ENCODE measurements at places on chromosomes 4 and X.

DNA sequence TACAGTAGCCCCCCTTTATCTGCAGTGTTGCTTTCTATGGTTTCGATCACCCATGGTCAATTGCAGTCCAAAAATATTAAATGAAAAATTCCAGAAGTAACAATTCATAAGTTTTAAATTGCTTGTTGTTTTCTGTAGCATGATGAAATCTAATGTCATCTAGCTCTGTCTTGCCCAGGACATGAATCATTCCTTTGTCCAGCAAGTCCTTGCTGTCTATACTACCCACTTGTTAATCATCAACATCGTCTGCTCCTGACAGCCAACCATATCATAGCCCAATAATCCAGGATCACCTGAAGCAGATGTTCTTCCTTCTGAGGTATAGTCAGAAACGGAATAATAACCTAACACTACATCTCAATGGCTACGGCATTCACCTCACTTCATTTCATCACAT lies 79.8 kb downstream of the ADAMTS3 start:
- no peak for DNase-seq

DNA sequence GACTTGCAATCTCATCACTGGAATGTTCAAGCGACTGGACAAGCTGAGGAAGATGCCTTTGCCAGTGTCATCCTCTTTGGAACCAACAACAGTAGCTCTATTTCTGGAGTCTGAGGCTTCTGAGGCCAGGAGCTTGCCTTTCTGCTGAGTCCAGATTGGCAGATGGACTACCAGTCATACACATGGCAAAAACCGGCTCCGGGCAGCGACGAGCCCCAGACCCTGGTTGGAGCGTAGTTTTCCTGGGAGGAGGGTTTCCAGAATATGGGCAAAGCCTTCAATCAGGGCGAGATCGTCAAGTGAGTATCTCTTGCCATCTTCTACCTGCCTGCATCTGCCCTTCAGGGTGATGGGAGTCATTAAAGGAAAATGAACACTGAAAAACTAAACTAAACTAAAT lies 807.9 kb downstream of the C4orf33 start:
- no peak for DNase-seq

DNA sequence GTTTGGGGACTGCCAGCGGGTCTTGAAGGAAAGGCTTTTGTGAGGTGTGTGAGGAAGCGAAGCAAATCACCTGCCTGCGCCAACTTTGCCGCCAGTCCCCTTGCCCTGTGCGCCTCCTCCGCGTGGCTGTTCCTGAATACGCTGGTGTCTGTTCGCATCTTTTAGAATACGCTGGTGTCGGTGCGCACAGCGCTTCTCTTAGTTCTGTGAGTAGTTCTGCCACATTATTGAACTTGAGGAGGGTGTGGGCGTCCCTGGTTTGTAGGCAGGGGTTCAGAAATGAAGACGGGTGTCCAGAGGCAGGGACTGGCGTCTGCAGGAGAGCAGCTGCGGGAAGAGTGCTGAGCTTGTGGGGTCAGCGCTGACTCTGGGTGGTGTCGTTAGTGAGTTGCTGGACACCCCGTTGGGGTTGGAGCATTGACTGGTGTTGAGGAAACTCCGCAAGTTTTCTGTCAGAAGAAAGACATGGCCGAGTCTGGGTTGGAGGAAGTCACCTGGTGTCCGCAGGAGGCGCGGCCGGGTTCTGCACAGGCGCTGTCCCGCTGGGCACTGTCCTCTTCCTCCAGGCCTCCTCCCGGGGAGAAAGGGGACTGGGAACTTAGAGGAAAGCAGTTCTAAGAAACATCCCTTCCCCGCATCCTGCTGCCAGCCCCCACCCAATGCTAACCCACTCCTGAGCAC lies 930 bp downstream of the ZNF718 start:
- DNase-seq: peak; percentile 8

DNA sequence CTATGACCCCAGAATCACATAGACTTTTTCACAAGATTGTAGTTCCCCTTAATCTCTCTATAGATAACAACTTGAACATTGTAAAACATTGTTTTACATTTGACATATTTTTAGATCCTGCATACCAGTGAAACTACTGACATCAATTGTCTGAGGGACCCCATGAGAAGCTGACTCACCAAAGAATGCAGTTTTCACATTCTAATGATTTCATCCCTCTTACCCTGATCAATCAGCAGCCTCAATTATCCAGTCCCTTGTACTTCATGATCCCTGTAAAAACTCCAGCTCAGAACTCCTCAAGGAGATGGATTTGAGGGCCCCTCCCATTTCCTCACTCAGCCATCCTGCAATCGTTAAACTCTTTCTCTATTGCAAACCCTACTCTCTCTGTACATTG lies 411.0 kb upstream of the NDST3 start:
- no peak for DNase-seq

- DNase-seq: no peak
Observed at GRCh38 chrX:19554786-19555185, 39.5 kb upstream of the MAP3K15 start.

Measured in stimulated activated CD4-positive, alpha-beta T cell treated with anti-CD3 and anti-CD28 coated beads, Interleukin-15, amount 100 ng/mL, for 1 hour (primary cell).